ENCODE measurements at places on chromosomes 16 and 17.

DNA sequence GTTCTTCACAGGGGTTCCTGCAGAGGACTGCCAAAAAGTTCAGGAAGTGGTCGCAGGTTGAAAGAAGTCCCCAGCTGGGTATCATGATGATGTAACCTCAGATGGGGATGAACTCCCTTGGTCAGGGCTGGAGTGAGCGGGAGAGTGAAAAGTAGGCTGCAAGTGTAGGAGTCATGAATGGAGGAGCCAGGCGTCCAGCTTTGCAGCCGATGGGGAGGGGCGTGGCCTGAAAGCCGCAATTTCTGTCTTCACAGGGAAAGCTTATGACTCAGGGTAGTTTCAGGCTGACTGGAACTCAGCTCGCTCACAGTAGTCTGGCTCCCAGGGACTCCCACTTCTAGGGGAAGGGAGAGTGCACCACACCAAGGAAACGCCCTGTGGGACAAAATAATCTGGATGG, 70.0 kb upstream of the HS3ST3A1 start:
- peak; percentile 73 for DNase-seq

DNA sequence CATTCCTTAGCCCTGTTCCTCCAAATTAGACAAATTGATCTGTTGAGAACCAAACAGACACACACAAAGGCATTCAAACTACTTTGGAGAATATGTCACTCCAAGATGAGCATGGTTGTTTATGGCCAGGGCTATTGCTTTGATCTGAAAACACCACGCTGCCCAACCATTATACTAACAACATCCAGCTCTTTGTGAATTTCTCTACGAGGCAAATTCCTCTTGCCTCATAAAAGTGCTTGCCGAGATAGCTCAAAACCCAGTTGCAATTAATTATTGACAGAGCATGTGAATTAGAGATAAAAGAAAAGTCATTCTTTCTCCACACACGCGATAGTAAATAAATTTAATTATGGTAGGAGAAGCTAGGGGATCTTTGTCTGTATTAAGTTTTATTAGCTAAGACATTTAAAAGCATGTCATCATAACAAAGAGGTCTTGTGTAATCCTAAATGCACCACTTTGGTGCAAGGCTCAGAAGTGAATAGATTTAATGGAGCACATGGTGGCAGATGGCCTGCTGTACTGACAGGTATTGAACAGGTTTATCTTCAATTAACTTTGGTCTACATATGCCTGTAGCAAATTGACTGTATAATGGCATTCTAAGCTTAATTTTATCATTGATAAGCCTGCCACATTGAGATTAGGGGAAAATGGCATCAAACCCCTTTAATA, 441.8 kb downstream of the HS3ST4 start:
- DNase-seq = no peak

GRCh38 chr16:66970775-66971720, 10.0 kb downstream of the CES3 start:
- no peak for DNase-seq

- DNase-seq = no peak
These were observed 13.9 kb downstream of the KIAA0753 start for GRCh38 chr17:6626616-6627015.

DNA sequence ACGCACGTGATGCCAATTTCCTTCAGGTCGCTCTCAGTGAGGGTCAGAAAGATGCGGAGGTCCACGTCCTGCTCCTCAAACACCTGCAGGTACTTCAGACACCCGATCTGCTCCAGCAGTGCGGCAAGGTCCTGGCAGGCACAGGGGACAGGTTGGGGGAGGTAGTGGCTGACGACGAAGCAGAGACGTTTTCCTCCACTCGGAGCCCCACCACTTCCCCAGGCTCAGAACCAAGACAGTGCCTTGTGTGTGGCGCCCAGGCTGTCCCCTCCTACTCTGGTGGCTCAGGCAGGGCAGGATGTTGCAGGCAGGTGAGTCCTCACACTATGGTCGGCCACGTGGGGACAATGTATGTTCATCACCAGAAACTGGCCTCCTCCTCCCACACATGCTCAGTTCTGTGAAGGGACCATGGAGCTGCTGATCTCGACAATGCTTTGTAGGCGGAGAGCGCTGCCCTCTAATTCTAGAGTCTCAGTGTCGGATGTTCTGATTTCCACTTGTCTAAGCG, 5.7 kb downstream of the NUDT16L1 start:
- peak; percentile 39 for DNase-seq

- DNase-seq = peak; percentile 84
These were observed 20.9 kb upstream of the MPRIP start for GRCh38 chr17:17021194-17021863.

GRCh38 chr17:6786618-6787017, 10.6 kb downstream of the FBXO39 start:
- no peak for DNase-seq

- DNase-seq = no peak
These were observed 2032.8 kb downstream of the TP53TG3F start for GRCh38 chr16:35492225-35492624.

DNA sequence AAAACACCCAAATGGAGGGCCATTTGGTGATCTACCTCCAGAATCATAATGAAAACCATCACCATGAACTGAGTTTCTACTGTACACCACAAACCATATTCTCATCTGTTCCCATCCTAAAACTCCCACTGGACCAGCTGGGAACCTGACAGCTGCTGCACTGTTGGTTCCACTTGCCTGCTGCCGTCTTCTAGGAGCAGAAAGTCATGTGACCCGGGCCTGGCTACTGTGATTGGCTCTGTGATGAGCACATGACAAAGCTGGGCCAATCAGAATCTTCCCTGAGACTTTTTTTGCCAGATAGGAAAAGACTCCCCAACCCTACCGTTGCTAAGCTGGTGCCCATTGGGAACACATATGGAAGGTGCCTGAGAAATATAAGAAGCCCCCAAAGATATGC, 264.2 kb downstream of the MRTFB start:
- DNase-seq = no peak

Data from endodermal cell (in vitro differentiated cells).